GM13976 (cell line): ENCODE measurements at places on chromosomes 4 and X.

DNA sequence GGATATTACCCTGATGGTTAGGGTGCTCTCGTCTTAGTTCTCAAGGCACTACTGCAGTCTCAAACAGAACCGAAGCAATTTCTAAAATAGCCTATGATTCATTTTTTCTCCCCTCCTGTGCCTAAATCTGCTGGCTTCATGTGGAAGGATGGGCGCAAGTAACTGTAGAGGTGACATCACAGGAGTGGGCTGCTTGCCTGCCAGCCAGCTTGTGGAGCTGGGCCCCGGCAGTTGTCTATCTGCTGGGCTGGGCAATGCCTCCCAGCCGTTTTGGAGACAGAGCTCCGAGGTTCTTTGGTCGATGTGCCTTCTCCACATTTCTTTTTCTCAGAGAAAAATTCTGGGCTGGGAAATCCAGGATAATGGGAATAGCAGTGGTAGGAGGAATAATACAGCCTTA, 34.3 kb upstream of the CITED1 start:
- DNase-seq, result no peak

- no peak for DNase-seq
Observed at GRCh38 chr4:188287169-188287894, 148.1 kb downstream of the TRIML1 start.

DNA sequence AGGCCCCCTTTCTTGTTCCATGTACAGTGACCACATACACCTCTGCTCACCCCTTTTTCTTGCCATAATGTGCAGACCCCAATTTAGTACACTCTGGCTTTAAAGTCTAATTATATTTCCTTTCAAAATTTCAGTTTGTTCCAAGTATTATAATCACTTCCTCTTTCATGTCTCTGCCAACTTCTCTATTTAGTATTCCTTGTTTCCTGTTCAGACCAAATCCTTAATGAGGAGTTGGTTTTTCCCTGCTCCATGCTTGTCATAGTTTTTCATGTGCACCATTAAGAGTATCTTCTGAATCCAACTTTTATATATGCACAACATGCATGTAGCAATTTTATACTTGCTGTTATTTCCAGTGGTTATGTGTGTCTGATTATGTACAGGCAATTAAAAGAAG, 32.3 kb downstream of the USP53 start:
- no peak for DNase-seq

DNA sequence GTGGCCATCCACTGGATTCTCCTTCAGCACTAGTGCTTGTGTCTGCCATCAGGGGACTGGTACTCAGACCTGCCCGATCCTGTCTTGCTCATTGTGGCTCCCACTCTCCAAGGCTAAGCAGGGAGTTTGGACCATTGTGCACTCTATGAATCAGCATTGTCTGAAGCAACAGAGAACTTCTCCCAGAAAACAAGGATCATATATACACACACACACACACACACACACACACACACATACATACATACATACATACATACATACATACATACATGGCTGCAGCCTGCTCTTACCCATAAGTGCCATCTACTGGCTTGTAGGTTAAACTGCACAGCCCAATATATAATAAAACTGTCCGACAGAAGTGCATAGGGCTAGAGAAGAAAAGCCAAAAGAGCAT, 345.3 kb upstream of the LCORL start:
- DNase-seq, result no peak

- no peak for DNase-seq
Observed at GRCh38 chr4:95674521-95674981, 125.8 kb upstream of the UNC5C start.

DNA sequence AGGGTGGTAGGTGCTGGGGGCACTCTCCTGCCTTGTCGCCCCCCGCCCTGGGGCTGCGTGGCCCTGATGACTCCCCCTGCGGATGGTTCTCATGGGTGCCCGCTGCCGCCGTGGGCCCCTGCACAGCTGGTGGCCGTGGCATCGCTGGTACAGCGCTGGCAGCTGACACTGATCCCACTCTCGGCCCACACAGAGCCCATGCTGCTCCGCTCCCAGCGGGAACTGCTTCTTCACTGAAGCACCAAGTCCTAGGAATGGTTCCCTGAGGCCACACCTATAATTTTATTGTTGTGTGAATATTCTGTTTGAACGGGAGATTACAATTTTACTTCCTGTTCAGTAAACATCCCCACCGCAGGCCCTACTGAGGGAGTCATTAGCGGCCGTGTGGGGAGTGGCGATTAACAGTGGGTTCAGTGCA, 138.6 kb upstream of the NKX1-1 start:
- no peak for DNase-seq

DNA sequence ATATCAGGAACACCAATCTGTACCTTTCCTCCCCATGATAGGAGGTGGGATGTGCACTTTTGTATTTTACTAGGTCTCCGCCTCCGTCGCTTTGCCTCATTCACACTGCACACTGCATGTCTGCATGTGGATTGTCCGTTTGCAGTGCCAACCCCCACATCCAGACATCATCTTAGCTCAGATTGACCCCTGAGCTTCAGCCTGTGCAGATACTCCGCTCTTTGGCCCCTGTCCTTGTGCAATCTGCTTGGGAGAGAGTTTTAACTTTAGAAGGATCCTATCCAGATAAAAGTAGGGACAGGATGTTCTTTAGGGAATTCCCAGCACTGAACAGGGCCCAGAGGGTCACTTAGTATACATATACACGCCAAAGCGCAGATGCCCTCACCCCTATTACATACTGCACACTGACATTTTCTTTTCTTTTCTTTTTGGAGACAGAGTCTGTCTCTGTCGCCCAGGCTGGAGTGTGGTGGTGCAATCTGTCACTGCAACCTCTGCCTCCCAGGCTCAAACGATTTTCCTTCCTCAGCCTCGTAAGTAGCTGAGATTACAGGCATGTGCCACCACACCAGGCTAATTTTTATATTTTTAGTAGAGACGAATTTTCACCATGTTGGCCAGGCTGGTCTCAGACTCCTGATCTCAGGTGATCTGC, 43.3 kb upstream of the FBXW7 start:
- DNase-seq, result no peak

- DNase-seq, result no peak
Observed at GRCh38 chr4:9969526-9970398, 51.5 kb downstream of the SLC2A9 start.

DNA sequence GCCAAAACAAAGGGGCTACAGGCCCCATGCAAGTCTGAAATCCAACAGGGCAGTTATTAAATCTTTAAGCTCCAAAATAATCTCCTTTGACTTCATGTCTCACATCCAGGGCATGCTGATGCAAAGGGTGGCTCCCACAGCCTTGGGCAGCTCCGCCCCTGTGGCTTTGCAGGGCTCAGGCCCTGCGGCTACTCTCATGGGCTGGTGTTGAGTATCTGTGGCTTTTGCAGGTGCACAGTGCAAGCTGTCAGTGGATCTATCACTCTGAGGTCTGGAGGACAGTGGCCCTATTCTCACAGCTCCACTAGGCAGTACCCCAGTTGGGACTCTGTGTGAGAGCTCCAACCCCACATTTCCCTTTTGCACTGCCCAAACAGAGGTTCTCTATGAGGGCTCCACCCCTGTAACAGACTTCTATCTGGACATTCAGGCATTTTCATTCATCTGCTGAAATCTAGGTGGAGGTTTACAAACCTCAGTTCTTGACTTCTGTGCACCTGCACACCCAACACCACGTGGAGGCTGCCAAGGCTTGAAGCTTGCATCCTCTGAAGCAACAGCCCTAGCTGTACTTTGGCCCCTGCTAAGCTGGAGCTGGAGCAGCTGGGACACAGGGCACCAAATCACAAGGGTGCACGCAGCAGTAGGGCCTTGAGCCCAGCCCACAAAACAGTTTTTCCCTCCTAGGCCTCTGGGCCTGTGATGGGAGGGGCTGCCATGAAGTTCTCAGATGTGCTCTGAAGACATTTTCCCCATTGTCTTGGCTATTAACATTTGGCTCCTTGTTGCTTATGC, 154.8 kb upstream of the PDE5A start:
- DNase-seq, result no peak

DNA sequence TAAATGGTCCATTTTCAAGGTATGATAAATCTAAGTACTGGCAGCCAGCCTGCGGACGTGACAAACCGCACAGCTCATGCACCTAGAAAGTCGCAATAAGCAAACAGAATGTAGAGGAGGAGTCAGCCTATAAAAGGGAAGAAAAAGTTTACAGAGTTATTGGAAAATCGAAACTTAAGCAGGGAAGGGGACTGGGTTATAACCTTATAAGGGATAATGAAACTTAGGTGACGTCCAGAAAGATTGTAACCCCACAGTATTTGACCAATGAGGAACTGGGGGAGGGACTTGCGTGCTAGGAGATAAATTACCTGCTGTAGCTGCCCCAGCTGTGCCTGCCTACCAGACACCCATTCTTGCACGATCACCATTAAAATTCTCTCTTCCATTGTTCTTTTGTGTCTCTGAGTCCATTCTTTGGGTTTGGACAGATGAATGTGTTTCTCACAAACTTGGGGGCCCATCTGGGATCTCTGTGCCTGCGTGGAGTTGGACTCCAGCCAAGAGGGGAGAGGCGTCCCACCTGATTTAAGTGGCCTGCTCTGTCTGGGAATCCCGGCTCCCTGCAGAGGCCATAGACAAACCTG, 61.0 kb downstream of the ZCCHC12 start:
- DNase-seq, result no peak

DNA sequence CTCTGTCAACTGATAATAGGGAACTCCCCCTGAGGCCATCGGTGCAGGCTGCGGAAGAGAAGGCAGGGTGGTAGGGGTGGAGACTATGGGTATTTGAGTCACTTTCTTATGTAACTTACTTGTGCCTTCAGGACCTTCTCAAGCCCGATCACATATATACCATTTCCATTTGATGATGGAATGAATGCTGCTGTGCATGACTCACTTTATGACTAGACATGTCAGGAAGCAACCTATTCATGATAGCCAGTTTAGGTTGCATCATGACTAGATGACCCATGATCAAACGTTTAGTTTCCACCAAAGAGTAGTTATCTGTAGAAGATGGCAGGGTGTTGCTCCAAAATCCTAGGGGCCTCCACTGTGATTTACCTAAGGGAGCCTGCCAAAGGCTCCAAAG, 435.5 kb downstream of the DTHD1 start:
- DNase-seq, result no peak

- DNase-seq, result no peak
Observed at GRCh38 chr4:123284168-123284567, 112.4 kb upstream of the SPRY1 start.

- no peak for DNase-seq
Observed at GRCh38 chrX:43970528-43970927, 2.7 kb downstream of the NDP start.

DNA sequence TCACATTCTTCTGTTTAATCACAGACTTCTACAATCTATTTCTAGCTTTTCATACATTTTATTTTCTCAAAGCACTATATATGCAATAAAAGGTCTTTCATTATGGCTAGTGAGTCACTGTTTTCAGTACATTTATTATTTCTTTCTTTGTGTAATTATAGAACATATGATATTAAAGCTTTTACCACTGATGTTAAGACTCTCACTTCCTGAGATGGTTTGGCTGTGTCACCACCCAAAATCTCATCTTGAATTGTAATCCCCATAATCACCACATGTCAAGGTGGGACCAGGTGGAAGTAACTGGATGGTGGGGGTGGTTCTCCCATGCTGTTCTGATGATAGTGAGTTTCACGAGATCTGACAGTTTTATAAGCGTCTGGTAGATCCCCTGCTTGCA, 41.9 kb downstream of the UBA6 start:
- no peak for DNase-seq

DNA sequence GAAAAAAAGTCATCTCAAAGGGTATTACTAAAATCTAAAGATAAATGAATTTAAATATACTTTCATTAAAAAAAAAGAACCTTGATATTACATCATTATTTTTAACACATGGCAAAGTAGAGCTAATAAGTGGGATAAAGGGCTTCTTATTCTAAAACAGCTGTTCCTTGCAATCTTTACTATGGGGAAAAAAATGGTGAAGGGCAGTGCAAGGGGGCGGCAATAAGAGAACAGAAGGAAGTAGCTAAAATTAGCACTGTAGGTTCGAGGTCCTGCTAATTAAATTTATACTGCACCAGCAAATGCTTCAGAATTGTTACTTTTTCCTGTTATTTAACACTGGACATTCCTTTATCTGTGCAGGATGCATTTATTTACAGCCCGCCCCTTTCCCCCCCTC, 89.4 kb upstream of the HPF1 start:
- no peak for DNase-seq

- no peak for DNase-seq
Observed at GRCh38 chr4:74539044-74539790, 94.3 kb downstream of the AREG start.

- DNase-seq, result no peak
Observed at GRCh38 chrX:30997411-30997810, 74.4 kb downstream of the FTHL17 start.

- no peak for DNase-seq
Observed at GRCh38 chr4:66736606-66737005, 808.7 kb downstream of the CENPC start.

GRCh38 chr4:7295197-7295910, 103.0 kb downstream of the SORCS2 start:
- no peak for DNase-seq

GRCh38 chr4:881709-882108, 50.4 kb downstream of the GAK start:
- DNase-seq, result no peak

DNA sequence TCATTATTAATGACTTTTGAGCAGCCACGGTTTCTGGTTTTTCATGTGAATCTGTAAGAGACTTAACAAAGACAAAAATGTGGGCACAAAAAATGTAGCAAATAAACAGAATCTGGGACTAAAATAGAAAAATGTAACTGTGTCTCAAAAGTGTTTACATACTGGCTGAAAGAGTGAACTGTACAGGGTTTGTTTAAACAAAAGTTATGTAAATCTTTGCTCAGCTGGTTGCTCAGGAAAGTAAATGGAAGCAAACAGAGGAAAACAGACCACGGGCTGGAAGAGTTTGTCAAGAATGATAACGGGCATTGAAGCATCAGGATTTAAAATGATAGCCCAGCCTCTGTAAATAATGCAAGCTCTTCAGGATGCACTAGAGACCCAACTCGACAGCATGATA, 921.8 kb upstream of the FTHL17 start:
- DNase-seq, result no peak

GRCh38 chrX:118603981-118604380, 108.4 kb downstream of the DOCK11 start:
- DNase-seq, result peak; percentile 24

GRCh38 chr4:1379351-1379781, 26.9 kb downstream of the NKX1-1 start:
- DNase-seq, result no peak
